Activated naive CD4-positive, alpha-beta T cell treated with anti-CD3 and anti-CD28 coated beads, Interleukin-2, amount 50 U/mL, for 72 hours (primary cell): ENCODE measurements at places on chromosomes 2 and 18.

- DNase-seq: no peak
Observed at GRCh38 chr2:17303521-17303920, 214.7 kb downstream of the RAD51AP2 start.

- no peak for DNase-seq
Observed at GRCh38 chr2:27091746-27092695, 5.4 kb downstream of the KHK start.

DNA sequence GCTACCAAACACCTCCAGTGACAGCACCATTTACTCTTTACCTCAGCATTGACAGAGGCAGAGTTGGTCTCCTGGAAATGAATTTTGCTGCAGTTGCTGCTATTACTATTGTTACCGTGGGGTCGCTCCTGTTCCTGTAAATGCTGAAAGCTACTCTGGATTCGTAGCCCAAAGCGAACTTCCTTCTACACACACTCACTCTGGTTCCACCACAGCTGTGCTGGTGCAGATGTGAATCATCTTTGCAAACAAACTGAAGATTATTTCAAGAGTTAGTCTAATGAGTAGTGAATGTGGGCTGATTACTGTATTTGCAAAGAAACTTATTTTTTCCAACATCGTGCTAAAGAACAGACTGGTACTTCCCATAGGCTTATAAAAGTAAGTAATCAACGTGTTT, 304.0 kb downstream of the LPIN1 start:
- DNase-seq: no peak

GRCh38 chr2:240308111-240308651, 127.3 kb upstream of the GPC1 start:
- no peak for DNase-seq

- no peak for DNase-seq
Observed at GRCh38 chr2:239818086-239818485, 207.1 kb downstream of the NDUFA10 start.

GRCh38 chr2:43013821-43014345, 212.5 kb downstream of the ZFP36L2 start:
- DNase-seq: no peak

GRCh38 chr2:142874293-142874814, 3.1 kb upstream of the KYNU start:
- DNase-seq: no peak

GRCh38 chr2:36797324-36798070, 101.0 kb downstream of the VIT start:
- DNase-seq: no peak

GRCh38 chr18:61503688-61504087, 170.5 kb downstream of the CDH20 start:
- no peak for DNase-seq

- no peak for DNase-seq
Observed at GRCh38 chr2:188118431-188118830, 173.2 kb upstream of the GULP1 start.

DNA sequence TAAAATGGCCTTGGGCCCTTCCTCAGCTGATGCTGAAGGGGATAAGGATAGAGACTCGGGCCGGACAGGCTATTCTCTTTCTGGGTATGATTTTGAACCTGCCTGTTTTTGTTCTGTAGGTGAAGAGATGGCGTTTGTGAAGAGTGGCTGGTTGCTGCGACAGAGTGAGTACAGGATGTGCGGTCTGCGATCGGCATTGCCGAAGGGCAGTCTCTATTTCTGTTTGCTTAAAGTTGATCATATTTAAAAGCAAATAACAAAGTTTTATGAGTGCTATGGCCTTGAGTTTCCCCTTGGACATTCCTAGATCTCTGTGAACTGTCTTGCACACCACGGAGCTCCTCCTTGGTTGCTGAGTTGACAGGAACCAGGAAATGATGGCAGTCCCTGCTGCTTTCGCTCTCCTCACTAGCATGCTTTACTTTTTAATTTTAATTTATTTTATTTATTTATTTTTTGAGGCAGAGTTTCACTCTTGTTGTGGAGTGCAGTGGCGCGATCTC, 15.7 kb downstream of the PLEKHB2 start:
- DNase-seq: no peak

DNA sequence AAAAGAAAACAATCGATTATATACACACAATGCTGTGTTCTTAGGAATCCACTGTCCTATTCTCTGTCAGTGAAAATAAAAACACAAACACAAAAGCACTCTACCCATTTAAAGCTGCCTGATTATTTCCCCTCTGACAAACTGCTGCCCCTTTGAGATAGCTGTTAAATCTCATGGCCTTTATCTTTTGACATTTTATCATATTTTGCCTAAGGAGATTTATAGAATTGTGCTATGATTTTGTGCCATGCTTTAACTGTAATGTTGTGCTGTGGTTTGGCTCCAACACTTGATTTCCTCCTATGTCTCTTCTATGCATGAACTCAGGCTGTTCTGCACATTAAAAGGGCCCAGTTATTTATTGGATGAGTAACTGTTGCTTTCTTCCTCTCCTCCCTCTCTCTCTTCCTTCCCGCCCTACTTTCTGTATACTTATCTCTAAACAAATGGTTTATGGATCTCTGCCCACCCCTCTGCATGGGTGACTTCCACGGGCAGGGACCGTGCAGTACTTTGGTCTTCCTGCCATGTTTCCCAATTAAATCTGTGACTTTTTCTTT, 1096.6 kb downstream of the TSN start:
- DNase-seq: no peak

DNA sequence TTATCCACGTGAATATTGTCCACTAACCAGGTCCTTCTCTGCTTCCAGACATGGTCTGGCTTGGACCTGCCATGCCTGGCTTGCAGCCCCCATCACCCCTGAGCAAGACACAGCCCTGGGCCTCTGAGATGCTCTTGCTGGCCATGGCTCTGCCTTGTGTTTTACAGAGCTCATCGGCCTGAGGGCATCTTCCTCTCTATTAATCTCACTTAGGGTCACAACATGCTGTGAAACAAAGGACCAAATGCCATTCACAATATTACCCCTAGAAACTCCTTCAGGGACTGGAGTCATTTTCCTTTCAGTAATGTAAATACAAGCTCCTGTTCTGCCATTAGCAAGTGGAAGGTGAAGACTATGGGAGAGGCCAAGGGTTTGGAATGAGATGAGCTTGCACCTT, 6.8 kb upstream of the TPO start:
- no peak for DNase-seq
